ENCODE measurements at places on chromosomes 7 and 10.

- DNase-seq, result no peak
These were observed 56.2 kb downstream of the CREM start for GRCh38 chr10:35182631-35183510.

DNA sequence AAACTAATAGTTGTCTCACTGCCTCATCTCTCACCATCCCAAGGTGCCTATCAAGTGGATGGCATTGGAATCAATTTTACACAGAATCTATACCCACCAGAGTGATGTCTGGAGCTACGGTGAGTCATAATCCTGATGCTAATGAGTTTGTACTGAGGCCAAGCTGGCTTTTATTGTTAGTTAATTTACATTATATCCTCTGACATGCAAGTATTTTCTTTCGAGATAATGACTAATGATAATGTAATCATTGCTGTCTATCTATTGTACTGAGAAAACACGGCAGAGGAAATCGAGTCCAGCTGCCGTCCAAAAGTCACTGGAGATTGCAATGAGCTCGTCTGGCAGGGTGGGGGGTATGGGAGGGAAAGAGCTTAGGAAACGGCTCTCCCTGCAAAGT lies 172.4 kb upstream of the LANCL2 start:
- no peak for DNase-seq

DNA sequence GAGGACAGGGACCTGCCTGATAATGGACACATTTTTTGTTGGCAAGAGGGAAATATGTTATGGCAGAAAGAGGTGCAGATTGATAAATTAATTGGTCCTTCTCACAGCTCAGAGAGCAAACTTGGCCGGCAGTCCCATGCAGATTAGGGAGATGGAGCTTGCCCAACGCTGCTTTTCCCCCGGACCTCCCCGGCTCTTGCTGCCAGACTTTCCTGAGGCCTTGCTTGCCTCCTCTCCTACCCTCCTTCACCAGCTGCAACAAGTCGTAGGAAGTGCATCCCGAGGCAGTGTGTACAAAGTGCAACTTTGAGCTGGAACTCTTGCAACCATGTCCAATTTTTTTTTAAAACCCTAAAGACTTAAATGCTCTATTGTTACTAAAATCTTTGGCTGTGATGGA lies 215.5 kb downstream of the LRMDA start:
- DNase-seq, result no peak

DNA sequence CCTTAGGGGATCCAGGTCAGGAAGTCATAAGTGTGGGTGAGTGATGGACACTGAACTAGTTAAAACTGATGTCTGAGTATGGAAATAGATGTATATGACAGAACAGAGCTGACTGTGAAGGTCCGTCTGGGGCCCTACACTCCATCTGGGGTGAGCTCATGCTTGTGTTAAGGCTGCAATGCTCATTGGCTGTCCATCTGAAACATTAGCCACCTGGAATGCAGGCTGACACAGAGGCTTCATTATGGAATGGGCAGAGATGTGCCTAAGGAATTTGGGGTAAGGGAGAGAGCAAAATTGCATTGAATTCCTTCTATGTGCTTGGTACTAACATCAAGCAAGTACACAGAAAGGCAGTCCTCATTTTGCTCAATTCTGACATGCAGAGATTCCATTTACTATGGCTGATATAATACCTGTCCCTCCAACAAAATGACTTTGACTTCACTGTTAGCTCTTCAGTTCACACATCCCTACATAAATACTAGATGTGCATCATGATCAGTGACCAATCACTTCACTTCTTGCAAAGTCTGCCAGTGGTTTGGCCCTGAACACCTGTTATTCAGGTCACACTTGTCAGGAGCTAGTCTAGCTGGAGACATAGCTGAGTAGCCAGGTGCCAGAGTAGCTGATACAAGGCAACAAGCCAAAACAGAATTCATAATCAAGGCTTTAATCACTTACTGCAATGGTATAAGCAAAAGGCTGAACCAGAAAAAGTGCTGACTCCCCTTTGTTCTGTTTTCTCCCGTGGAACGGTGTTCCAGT lies 128.9 kb upstream of the VWC2 start:
- DNase-seq, result no peak

DNA sequence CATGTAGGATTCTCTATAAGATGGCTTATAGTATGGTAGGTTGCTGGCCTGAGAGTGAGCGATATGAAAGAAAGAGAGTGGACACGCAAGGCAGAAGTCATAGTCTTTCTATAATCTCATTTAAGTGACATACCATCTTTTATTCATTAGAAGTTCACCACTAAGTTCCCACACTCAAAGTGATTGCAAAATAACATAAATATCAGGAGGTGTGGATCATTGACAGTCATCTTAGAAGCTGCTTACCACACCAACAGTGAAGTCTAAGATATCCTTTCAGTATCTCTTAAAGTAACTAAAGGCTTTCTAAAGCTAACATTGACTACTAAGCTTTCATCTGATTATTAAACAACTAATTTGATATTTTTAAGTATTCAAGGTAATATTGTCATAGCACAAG lies 36.9 kb upstream of the GNAI1 start:
- no peak for DNase-seq

All from osteocyte (in vitro differentiated cells).